CD4-positive, alpha-beta T cell treated with Interleukin-17A for 1 hour (primary cell): ENCODE measurements at places on chromosomes 5 and 9.

- peak; percentile 62 for DNase-seq
These were observed 25.0 kb upstream of the TDRD7 start for GRCh38 chr9:97386733-97387503.

DNA sequence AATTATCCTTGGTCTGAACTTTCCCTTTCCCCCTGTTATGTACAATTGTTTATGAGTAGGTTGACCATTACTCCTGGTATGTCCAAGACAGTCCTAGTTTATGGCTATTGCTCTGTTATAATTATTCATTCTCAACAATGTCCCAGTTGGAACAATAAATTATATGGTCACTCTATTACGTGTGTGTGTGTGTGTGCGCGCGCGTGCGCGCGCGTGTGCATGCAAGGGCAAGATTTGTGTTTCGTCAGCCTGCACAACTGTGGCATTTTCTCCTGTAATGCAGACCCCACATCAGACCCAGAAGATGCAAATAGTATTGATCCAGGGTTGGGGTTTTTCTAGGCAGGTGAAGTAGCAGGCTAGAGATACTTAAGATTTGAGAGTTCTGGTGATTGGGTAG is 88.4 kb downstream of the ESM1 start:
- DNase-seq = no peak

DNA sequence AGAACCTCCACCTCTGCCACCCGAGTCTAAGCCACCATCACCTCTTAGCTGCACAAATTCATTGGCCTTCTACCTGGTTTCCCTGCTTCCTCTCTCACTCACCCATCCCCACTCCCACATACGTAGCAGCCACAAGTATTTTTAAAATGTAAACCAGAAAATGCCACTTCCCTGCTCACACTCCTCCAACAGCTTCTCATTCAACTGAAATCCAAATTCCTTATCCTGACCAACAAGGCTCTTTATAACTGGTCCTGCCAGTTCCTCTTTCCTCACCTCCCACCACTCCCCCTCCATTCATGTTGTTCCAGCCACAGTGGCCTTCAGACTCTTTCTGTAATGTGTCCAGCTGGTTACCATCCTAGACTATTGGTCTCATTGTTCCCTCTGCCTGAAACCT is 25.0 kb upstream of the PALM2AKAP2 start:
- no peak for DNase-seq

- no peak for DNase-seq
These were observed 12.1 kb upstream of the DIPK1B start for GRCh38 chr9:136700304-136700703.

GRCh38 chr5:89028595-89029285 is 145.8 kb upstream of the MEF2C start:
- DNase-seq = no peak

GRCh38 chr5:34728236-34728635 is 72.1 kb downstream of the RAI14 start:
- no peak for DNase-seq

GRCh38 chr5:6455571-6456200 is 7.0 kb downstream of the UBE2QL1 start:
- no peak for DNase-seq

DNA sequence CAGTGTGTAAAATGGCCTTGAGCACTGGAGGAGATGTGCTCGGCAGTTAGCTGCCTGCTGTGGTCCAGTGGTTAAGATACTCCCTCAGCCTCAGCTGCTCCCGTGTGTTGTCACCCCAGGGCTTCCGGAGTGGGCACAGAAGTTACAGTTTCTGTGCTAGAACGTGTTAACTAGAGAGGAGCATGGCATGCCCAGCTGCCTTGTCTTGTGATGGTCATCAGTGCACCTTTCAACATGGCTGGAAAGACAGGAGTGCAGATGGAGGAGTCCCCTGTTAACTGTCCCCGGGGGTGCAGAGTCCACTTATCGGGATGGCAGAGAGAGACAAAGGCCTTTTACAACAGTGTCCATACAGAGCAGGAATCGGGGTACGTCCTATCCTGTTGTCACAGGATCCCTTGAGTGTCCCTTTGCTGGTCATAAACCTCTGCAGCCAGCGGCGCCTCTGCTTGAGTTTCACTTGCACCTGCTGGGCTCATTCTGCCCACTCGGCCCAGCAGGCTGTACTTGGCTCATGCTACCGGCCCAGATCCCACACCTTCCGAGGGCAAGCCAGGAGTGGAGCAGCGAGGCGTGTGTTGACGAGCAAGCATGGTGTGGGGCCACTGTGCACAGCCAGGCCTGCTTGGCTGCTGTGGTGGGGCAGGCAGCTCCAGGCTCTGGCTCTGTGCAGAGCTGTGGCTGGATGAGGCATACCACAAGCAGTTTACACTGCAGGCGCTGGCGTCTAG is 112.6 kb downstream of the EHMT1 start:
- DNase-seq = no peak

DNA sequence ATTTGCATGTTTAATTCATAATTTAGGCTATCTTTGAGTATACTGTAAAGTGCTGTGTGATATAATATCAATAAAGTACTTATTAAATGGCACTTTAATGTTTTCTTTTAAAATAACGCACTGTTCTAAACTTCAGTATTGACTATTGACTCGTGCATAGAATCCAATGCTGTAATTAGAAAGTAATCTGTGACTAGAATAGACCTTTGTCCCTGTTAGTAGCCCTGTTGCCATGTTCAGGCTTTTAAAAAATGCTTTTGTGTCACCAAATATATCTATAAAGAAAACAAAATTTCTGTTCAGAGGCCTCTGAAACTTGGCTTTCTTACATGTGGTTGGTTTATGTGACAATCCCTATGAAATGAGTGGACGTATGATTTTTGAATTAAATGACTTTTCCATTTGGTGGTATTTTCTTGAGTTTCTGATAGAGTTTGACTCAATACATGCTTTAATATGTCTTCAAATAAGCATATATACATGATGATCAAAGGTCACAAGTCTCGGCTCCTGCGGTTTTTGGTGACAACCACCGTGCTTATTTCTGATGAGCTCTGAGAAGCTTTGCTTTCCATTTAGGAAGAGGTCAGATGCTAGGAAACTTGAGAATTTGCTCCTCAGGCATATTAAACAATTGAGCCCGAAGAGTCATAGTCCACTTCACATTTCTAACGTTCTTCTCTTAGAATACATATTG is 174.7 kb downstream of the NR3C1 start:
- peak; percentile 30 for DNase-seq

- no peak for DNase-seq
These were observed 59.5 kb upstream of the FBXL7 start for GRCh38 chr5:15440434-15440833.

GRCh38 chr5:173771121-173771724 is 116.9 kb upstream of the CPEB4 start:
- no peak for DNase-seq

GRCh38 chr9:4985386-4986266 is 554 bp downstream of the JAK2 start:
- DNase-seq = peak; percentile 30

DNA sequence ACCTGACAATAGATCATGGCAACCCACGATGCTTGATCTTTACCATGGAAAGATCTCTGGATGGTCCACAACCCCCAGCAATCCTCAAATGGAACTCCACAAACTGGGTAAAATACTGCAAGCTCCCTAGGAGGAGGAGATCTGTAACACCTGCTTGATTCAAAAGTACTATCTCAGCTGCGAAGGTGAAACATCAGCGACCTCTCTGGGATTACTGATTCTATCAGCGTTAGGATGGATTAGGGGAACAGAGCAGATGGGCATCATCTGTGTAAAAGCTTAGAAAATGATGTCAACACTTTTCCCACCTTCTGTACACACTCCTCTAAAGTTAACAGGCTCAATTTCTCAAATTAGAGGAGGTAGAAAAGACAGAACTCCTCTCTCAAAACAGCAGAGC is 31.5 kb upstream of the TRPC7 start:
- DNase-seq = no peak
